Airway epithelial cell (primary cell): ENCODE measurements at places on chromosomes 12 and 14. TPM values are rescaled to one million over a fixed set of nuclear protein-coding genes. Genes with fewer than 3 reads are reported as not detected.

Gene SPIC
- not detected in 2 replicates for total RNA-seq

Gene MSRB3
- total RNA-seq = 0.93 and 2.1 TPM in 2 replicates

Gene SERPINA12
- total RNA-seq = not detected in 2 replicates

Gene RFX4
- not detected in 2 replicates for total RNA-seq

Gene TIMELESS
- total RNA-seq = 14.2 and 17.8 TPM in 2 replicates

Gene KRAS
- 11.5 and 14.8 TPM in 2 replicates for total RNA-seq

Gene GALNT16
- 0.07 TPM in 1 of 2 replicates, not detected in the other for total RNA-seq

Gene OTX2
- not detected in 2 replicates for total RNA-seq

Gene HOXC12
- not detected in 2 replicates for total RNA-seq

Gene ASIC1
- total RNA-seq = 5.4 and 5.9 TPM in 2 replicates

Gene PTCSC3
- total RNA-seq = not detected in 2 replicates

Gene PLEKHD1
- total RNA-seq = not detected in 2 replicates

Gene KCNH3
- 0.07 TPM in 1 of 2 replicates, not detected in the other for total RNA-seq

Gene IKZF4
- 2.2 and 4.6 TPM in 2 replicates for total RNA-seq

Gene SLC15A4
- total RNA-seq = 24.8 and 42.8 TPM in 2 replicates

Gene SMOC1
- 8.9 and 14.3 TPM in 2 replicates for total RNA-seq
